ENCODE measurements at places on chromosomes 1 and 21. TPM values are rescaled to one million over a fixed set of nuclear protein-coding genes. Genes with fewer than 3 reads are reported as not detected.

DNA sequence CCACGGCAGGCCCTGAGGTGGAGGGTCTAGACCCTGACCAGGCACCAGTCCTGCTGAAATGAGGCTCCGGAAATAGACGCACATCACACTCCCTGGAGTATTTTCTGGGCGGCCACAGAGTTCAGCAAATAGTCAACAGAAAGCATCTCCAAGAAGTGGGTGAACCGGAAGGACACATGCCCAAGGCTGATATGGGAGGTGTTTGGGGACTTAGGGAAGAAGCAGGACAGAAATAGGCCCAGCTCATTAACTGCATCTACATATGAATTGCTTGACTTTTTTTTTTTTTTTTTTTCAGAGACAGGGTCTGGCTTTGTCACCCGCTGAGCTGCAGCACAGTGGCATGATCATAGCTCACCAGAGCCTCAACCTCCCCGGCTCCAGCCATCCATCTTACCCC lies 36.5 kb upstream of the GPR157 start:
- no peak for DNase-seq

DNA sequence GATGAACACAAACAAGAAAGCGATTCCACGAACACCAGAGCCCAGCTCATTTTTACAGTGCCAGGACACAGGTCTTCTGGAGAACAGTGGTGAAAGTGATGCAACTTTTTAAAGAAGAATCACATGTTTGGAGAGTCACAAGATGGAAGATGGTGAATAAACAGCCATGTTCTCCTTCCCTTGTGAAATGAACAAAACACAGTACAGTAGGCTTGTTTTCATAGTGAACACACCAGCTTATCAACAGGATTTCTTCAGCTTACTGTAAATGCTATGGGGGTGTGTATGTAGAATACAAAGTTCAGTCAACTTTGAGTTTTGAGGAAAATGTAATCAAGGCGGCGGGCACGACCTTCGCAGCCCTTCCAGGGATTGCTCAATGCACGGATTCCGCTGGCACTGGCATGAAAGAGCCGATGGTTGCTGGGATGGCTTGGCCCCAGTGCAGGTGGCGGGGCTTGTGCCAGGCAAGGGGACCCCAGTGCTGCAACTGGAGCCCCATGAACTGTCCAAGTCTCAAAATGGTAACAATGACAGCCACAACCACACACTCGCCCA lies 9.7 kb downstream of the TMPRSS3 start:
- no peak for DNase-seq

DNA sequence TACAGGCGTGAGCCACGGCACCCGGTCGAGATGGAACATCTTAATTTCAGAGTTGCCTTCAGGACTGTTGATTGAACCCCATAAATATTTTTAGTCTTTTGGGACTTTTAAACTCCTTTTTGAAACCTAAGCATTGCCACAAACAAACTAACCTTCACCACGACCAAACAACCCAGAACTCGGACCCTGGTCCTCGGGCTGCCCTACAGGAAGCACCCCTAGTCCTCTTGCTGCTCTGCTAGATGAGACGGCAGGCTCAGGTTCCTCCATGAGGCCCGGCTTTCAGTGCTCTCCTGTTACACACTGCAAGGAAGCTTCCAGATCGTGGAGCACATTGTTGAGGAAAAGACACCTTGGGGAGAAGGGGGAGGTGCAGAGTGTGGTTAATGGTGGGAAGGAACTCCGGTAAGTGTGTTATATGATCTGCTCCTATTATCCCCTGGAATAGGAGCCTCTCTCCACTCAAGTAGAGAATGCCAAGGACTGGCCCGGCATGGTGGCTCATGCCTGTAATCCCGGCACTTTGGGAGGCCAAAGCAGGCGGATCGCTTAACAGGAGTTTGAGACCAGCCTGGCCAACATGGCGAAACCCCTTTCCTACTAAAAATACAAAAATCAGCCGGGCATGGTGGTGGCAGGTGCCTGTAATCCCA lies 5.7 kb downstream of the EPHX1 start:
- no peak for DNase-seq

DNA sequence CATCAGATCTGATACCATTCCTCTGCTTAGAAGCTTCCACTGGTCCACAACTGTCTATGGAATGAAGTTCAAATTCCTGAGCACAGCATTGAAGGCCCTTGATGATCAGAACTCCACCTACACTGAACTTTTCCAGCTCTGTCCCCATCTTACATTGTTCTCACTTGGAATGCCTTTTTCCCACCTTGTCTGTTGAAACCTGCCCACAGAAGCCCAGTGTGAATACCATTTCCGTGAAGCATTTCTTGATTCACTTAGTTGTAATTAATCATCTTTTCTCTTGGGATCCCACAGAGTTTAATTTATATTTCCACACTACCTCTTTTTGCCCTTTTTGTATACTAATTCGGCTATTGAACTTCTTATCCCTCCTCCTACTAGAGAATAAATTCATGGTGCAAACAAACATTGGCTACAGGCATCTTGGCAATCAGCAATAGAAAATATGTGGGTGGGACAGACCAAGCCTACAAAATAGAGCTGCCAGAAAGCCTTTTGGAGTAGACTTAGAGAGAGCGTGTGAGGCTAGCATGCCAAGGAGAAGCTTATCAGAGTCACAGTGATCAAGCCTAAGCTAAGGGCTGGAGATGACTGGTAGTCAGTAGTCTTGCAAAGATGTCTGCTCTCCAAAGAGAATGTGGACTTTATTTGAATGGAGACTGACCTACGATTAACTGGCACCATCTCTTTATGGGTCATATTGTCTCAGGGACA lies 26.1 kb downstream of the NHLH2 start:
- DNase-seq, result no peak

GRCh38 chr1:88979054-88979748 lies 13.2 kb downstream of the KYAT3 start:
- no peak for DNase-seq

The CLIC6 gene
- polyA plus RNA-seq, result not detected

The RGS18 gene
- 0.48 TPM for polyA plus RNA-seq

The SYNC gene
- polyA plus RNA-seq, result 65.1 TPM

DNA sequence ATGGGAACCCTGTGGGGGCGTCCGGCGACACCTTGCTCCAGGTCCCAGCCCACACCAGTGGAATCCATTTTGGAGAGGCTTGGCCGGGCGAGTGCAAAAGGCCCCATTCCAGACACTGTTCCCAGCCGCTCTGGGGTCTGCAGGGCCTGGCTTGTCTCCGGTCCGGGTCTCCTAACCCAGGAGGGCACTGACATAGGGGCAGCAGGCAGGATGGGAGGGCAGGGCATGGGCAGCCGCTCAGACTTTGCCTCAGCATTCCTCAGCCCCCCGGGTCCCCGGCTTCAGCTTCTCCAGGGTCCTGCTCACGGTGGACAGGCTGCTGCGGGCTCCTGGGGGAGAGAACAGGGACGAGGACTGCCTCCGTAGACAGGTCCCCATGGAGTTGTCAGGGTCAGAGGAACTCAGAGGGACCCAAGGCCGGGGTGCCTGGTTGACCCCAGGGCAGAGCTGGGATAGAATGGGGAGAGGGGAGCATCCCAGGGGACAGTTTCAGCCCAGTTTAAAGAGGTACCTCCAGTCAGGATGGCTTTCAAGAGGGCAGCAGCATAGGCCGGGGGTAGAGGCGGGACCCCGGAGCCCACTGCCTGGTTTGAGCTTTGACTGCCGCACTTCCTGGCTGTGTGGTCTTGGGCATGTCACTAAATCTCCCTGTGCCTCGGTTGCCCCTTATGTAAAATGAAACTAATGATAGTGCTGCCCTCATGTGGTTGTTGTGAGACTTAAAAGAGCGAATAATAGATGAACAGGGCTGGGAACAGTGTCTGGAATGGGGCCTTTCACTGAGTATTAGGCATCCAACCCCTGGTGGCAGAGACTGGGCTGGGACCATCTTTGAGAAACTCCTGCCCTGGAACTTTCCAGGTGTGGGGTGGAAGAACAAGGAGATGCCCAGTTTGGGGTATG lies 3.7 kb downstream of the KNCN start:
- no peak for DNase-seq

GRCh38 chr21:15094706-15095105 lies 29.9 kb upstream of the NRIP1 start:
- no peak for DNase-seq

GRCh38 chr1:176691251-176692228 lies 228.6 kb downstream of the PAPPA2 start:
- DNase-seq, result peak; percentile 6

The THEMIS2 gene
- 14.1 TPM for polyA plus RNA-seq

The GUCA2B gene
- not detected for polyA plus RNA-seq

The CASQ2 gene
- polyA plus RNA-seq, result not detected

- no peak for DNase-seq
Measured at GRCh38 chr1:234040446-234041317, 136.2 kb downstream of the SLC35F3 start.

DNA sequence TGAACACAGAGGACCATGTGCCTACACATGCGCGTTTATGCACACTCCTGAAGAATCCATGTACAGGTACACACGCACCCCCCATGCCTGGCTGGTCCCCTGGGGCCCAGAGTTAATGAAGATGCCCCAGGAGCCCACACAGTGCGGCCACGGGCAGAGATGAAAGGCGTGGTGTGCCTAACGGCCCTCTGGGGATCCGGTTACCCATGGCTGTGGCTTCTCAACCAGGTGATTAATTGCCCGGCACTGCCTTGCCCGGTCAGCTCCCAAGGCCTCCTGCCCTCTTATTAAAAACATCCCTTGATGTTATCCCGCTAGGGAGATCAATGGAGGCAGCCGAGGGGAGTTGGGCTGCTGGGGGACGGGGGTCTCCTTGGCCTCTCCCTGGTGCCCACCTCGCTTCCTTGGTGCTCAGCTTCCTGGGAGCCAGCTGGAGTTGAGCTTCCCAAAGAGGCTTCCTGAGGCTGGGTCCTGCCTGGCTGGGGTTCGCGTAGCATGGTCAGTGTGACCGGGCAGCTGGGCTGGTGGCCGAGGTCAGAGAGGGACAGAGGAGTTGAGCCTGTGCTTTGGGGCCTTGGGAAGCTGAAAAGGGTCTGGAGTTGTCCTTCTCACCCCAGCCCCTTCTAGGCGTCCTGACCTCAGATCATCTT lies 75.0 kb upstream of the WNT4 start:
- no peak for DNase-seq

GRCh38 chr1:74464037-74464436 lies 48.4 kb downstream of the LRRC53 start:
- no peak for DNase-seq

The CATSPERE gene
- 0.36 TPM for polyA plus RNA-seq

Measured in AG04450 (cell line).